Activated CD8-positive, alpha-beta T cell treated with anti-CD3 and anti-CD28 coated beads for 36 hours (primary cell): ENCODE measurements at places on chromosomes 2 and 18.

GRCh38 chr2:57146951-57147350 lies 899.7 kb upstream of the VRK2 start:
- no peak for DNase-seq

GRCh38 chr2:215503381-215503780 lies 67.5 kb upstream of the FN1 start:
- DNase-seq: no peak

DNA sequence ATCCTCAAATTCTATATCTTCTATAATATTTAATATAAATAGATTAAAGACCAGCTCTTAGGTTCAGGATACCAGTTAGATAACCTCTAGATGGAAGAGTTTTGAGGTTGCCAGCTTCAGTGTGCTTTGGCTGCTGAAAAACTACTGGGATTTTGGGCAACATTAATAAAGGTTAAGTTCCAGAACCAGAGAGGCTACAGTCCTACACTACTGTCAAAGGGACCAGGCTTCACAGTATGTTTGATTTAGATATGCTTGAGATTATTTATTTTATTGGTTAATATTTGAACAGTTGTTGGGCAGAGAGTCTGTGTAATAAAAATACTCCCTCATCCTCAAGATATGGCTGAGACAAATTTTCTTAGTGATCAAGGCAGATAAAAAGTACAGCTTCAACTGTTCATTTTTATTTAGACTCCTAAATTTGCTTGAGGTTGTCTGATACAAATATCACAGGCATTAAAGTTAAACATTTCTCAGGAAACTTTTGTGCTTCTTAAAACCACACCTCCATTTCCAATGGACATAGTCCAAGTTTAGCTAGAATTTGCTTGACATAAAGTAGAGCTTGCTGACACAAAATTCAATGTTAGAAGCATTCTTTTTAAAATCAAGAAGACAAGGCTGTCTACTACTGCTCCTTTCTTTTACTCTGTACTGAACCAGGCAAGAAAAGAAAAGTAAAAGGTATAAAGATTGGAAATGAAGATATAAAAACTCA lies 19.7 kb upstream of the TMEM17 start:
- no peak for DNase-seq

DNA sequence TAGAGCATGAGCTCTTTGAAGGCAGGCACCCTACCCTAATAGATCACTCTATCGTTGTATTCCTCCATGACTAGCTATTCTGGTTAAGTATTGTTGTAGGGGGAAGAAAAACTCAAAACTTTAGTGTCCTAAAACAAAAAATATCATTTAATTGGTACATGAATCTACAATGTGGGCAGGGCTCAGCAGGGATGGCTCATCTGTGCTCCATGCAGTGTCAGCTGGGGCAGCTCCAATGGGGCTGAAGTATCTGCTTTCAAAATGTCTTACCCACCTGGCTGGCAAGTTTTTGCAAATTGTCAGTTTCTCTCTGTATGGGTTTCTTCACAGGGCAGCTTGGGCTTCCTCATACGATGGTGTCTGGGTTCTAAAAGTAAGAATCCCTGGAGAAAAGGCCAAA lies 83.2 kb upstream of the ITGA6 start:
- DNase-seq: no peak

DNA sequence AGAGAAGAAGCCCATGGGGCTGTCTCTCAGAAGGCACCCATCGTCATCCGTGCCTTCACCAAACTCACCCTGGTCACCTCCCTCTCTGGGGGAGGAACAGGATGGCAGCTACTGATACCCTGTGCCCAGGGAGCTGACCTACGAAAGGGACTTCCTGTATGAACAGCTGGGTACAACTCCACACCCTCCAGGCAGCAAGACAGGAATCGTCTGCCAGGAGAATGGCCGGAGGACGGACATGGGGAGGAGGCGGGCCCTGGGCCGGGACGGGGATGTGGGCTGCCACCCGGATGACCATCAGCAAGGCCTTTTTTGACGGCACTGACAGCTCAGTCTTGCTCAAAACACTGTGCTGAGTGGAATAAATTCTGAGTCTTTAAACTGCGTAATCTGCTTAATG lies 243.6 kb downstream of the HDAC4 start:
- no peak for DNase-seq

GRCh38 chr2:156399224-156399949 lies 36.8 kb upstream of the GPD2 start:
- no peak for DNase-seq

DNA sequence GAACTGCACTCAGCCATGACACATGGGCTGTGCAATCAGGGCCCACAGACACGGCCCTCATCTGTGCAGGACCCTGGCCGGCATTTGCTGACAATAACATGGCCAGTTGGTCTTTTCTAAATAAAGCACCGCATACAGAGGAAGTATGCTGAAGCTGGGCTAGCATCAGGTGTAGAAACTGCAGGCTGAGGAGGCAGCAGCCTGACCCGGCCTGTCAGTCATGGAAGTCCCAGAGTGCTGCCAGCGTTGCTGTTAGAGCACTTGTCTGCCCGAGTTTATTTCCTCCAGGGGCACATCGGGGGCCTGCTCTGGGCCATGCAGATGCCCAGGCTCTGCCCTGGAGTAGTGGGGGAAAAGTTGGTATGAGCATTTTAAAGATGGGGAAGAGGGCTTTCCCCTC lies 4.1 kb upstream of the PTPN18 start:
- DNase-seq: no peak

DNA sequence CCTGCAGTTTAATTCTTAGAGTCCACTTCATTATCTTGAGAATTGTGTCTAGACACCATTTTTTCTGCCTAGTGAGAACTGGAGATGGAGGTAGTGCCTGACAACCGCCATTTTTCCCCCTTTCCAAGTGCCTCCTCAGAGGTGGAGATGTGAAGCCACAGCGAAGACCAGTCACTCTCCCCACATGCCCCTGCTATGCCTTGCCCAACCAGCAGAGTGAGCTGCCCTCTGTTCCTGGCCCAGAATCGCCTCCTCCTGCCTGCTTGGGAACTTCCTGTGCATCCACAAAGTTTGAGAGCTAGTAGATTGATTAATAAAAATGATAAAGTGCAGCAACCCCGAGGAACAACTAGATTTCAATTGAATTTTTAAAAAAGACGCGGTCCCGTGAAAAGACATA lies 123.3 kb downstream of the CLIP4 start:
- peak; percentile 17 for DNase-seq
